Stimulated activated CD8-positive, alpha-beta memory T cell treated with anti-CD3 and anti-CD28 coated beads, Interleukin-15, amount 100 ng/mL, for 48 hours (primary cell): ENCODE measurements at places on chromosomes 4 and X.

GRCh38 chr4:69707807-69708206 lies 52.6 kb downstream of the SULT1B1 start:
- DNase-seq, result no peak

DNA sequence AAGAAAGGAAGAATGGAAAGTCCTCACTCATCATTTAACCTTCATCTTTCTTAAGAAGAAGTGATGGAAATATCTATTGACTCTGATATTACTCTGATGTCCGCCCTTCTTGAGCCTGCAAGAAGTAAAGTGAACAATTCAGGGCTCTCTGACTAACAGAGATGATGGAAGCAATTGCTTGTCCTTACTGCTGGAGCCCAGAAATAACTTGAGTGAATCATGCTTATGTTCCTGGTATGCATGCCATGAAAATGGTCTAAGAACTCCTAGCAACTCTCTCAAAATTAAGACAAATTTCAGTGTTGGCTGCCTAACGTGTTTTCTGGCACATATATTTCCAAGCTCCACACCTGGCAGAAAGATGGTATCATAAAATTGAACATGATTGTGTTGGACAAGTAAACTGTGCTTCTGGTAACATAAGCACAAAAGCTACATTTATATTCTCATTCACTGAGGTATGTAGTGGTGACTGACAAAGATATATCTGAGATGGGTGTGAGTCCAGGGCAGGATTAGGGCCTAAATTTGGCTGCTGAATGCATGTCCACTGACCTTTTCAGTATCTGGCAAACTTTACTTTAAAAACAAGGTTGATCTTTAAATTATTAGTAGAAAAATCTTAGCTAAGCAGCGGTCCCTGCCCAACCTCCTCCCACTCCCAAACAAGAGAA lies 109.2 kb upstream of the OTUD4 start:
- DNase-seq, result no peak

GRCh38 chr4:59987289-59987688 lies 1212.8 kb upstream of the ADGRL3 start:
- DNase-seq, result no peak

DNA sequence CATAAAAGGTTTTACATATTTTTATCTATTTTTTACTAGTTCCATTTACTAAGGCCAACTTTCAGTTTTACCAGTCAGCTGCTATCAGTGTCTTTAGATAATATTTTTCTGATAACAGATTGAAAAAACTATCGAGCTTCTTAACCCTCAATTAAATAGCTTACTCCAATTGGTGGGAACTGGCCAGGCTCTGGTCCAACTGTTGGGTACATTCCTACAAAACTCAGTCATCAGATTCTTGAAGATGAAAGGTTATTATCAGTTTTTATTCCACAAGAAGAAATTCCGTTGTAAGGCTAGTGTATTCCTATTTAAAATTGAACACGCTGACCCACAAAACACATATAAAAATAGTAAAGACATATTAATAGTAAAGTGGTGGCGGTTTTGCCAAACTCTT lies 346.2 kb downstream of the MAPK10 start:
- DNase-seq, result no peak

- DNase-seq, result no peak
These were observed 22.4 kb downstream of the FAT1 start for GRCh38 chr4:186701273-186701672.

DNA sequence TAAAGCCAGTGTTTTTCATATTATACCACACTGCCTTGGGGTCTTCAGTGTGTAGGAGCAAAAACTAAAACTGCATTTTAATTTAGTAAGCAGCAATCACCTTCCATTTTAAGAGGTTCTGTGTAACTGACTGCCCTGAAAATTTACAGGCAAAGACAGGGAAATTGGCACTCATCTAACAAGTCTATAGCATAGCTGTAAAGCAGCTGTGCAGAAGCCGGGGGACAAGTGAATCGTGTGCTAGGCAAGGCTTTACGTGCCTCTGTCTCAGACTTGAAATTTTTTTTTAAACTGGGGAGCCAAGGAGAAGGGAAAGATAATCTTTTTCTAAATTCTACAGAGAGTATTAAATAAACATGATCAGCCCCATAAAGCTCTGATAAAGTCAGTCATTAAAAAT lies 39.7 kb downstream of the TSPAN5 start:
- no peak for DNase-seq

GRCh38 chrX:130108647-130109428 lies 1.5 kb downstream of the ELF4 start:
- DNase-seq, result no peak

DNA sequence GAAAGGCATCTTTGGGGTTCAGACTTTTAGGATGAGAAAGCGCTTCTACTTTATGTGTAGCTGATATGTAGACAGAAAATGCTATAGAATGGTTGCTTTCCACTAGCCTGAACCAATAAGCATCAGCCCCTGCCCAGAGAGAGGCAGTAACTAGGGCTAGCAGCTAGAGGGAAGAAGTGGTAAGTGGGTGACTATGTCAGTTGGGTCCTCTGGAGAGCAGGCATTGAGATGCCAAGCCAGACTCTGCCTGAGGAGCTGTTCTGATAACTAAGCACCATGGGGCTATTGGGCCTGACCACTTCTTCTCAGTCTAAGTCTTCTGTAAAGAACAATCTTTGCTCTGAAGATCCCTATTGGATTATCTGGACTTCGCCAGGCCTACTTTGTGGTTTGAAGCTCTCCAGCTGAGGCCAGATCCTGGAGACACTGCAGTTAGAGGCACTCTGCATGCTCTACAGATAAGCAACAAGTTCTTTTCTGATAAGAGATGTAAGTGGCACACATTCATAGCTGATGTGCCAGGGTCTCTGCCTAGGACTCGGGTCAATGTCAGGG lies 146.1 kb downstream of the RBM46 start:
- no peak for DNase-seq

- DNase-seq, result no peak
These were observed 370.3 kb upstream of the SMIM31 start for GRCh38 chr4:164383358-164384220.

GRCh38 chr4:38531141-38531727 lies 132.8 kb upstream of the KLF3 start:
- no peak for DNase-seq

- no peak for DNase-seq
These were observed at the start of gene TLL1 for GRCh38 chr4:165872461-165873297. Gene TLL1 (plus strand): TSS chr4:165873237. CDS start chr4:165873905, 668 bp downstream.

DNA sequence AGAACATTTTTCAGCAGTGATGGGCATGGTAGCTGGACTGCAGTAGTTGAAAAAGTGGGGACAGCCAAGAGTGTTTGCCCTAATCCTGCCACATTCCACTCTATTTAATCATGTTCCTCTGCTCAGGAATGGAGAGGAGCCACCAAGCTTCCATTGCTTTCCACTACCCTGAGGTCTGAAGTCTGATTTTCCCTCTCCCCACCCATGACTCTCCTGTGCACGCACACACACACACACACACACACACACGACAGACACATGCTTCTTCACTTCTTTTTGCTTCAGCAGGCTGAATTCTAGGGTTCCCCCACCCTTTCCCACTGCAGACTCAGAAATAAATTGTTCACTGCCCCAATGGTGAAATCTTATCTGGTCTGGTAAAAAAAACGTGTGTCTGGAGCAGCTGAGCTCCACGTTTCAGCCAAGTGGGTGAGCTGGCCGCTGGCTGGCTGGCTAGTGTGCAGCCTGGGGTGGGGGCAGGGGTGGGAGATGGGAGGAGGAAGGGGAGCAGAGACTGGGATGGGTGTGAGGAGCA lies 142.7 kb upstream of the NALF2 start:
- no peak for DNase-seq

- DNase-seq, result no peak
These were observed 97.1 kb downstream of the JADE1 start for GRCh38 chr4:128906581-128906980.

GRCh38 chrX:138690591-138690990 lies 20.9 kb downstream of the FGF13 start:
- no peak for DNase-seq

GRCh38 chrX:48864210-48864609 lies 28.8 kb upstream of the PCSK1N start:
- no peak for DNase-seq

GRCh38 chr4:94605241-94605805 lies 152.4 kb upstream of the BMPR1B start:
- DNase-seq, result no peak

GRCh38 chr4:99825272-99825671 lies 8.6 kb downstream of the DAPP1 start:
- DNase-seq, result no peak
